Activated T-helper 2 cell treated with anti-CD3 and anti-CD28 coated beads, Interferon-gamma antibody, Interleukin-2, Interleukin-4, amounts not matched to agents 10 μg/mL and 5 μg/mL and 100 μg/mL, durations not matched to agents 14 hours and 24 hours and 36 hours (primary cell): ENCODE measurements at places on chromosomes 6 and 20.
A peak's percentile ranks its signal among the peaks of the same experiment; 100 is the strongest.

- no peak for DNase-seq
Observed at GRCh38 chr6:66897576-66897975, 1190.5 kb upstream of the EYS start.

DNA sequence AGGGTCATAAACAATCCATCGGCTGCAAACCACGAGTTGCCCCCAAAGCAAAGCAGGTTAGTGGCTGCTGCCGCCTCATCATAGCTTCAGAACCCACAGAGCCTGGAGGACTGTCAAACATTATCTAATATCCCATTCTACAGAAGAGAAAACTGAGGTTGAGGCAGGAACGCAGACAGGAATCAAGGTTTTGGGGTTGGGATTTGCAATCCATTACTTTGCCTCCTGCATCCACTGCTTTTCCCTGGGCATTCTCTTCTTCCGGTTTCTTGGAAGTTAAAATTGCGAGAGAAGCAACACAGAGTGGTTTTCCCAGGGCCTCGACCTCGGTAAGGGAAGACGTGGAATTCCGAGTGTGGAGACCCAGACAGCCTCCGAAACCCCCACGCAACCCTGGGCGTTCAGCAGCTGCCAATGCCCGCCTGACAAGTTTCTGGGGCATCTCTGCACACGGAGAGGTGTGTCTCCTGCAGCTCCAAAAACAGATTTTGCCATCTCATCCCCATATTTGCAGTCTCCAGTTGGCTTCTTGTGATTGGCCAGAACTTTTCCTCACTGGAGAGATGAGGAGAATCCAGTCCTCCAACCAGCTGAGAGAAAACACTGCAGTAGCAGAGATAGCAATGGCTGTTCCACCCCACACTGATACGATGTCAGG, 45.5 kb upstream of the SNAP25 start:
- no peak for DNase-seq

- DNase-seq: no peak
Observed at GRCh38 chr20:32366380-32366779, 8.2 kb downstream of the ASXL1 start.

- no peak for DNase-seq
Observed at GRCh38 chr6:70107852-70108629, 194.8 kb downstream of the COL9A1 start.

DNA sequence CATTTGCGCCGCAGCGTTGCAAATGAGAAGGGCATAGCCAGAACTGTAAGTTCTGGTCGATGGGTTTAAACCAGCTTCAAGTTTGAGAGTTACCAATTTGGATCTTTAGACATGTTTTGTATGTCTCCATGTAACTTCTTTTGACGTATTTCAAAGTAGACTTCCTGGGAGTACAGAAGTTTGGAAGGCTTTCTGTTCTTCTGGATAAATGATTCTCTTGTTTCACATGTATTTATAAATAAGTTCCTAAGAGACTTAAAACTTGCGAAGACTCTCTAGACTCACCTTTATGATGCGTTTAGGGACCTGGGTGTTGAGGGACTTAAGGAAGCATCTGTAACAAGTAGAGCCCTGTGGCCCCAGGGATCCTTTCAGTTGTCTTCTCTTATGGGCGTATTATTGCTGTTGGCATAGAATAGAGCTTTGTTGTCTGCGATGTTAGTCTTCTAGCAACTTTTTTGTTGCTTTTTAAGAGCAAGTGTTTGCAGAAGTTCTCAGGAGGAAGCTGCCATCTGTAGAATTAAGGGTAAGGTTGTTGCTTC, 1.3 kb downstream of the CDYL start:
- DNase-seq: no peak

DNA sequence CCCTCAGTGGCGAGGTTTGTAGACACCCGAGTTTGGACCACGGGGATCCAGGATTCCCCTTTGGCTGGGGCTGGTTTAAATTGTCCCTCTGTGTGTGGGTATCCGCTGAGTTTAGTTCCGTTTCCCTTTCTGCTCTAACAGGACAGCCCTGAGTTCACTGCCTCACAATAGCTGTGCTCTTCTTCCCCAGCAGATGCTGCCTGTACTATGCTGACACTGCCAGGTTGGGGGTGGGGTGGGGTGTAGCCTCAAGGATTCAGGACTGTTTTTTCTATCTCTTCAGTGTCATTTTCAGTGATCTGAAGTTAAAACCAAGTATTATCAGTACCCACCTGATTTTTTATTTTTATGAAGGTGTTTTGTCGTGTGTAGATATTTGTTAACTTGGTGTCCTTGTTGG, 655.0 kb downstream of the COL12A1 start:
- no peak for DNase-seq

DNA sequence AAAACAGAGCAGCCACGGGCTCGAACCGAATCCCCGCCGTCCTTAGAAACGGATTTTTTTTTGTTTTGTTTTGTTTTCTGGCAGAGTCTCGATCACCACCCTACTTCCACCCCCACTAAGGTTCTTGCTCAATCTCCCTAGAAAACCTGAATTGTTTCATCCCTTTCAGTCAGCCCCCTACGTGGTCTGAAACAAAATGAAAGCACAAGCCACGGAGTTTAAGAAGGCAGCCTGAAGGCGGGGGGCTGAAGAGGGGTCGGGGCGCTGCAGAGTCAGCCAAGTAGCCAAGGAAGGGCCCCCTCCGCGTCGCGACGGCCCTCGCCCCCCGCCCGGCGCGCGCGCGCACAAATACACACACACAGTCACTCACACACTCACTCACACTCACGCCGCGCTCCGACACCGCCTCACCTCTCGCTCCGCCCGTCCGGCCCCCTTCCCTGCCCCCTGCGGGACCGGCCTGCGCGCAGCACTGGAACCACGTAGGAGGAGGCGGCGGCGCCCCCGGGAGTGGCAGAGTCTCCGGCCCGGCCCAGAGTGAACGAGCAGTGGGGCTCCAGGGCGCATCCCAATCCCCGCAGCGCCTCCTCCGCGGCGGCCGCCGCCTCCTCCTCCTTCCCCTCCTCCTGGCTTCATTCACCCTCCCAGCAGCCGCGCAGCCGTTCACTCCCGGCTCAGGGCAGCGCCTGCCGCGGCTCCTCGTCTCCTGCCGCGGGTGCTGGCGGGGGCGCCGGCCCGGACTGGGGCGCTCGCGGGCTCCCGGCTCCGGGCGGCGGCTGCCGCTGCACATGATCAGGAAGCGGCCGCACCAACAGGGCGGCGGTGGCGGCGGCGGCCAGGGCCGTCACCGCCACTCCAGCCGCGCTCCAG, 1.4 kb downstream of the ATXN1 start:
- DNase-seq: peak; percentile 71

GRCh38 chr6:104613416-104614001, 246.2 kb downstream of the HACE1 start:
- no peak for DNase-seq

DNA sequence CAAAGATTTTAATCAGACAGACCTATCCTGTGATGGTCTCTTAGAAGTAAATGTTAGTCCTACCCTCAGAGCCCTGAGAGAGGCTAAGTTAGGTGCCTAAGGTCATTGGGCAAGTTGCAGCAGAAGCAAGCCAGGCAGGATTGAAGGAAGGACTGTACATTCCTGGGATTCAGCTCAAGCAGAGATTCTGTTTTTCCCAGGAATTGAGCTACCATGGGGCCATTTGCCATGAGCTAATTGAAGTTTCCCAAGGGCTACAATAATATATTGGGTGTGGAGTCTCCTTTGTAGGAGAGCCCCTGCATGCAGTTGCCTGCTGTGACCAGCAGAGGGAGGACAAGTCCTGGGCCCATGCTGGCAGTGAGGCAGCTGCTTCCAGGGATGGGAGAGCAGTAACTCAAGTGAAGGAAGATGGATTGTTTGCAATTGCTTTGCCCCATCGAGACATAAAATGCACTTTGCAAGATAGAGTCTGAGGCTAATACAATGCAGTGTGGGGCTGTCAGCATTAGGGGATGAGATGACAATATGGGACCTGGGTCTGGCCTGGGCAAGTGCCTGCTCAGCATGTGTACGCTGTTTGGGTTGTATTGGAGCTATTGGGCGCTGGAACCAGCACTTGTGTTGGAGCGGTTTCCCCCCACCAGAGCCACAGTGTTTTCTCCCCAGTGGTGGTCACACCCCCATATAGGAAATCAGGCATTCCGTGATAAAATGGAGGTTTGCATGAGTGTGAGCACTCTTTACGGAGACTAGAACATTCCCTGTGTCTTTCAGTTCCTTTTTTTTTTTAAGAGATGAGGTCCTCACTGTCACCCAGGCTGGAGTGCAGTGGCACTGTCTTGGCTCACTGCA, 27.9 kb downstream of the DNMT3B start:
- peak; percentile 54 for DNase-seq

DNA sequence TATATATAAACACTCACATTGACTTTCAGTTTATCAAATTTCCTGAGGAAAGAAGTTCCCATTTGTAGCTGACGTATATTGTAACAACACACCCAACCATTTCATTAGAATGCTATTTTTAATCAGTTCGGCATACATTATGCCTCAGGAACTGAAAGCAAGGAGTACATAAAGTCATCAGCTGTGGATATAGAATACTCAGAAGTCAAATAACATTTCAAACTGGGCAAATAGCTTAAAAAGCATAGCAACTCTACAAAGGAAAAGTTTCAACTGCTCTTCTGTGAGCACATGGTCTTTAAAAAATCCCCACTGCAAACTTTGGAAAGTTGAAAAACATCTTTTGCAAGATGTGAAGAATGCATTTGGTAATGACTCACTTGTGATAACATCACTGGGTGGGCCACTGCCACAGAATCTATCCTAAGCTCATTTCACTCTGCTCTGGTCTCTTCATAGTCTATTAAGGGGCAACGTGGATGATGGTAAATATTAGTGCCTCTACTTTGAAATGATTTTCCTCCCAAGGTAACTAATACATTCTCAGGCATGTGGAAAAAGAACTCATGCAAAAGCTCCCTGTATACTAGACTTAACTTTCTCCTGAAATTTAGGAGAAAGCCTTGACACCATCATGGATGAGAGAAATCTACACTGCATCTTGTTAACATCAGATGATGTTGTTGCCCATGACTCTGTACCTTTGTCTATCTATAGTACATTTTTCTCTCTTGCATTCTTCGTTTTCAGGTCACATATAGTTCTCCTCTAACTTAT, 49.2 kb downstream of the FYN start:
- no peak for DNase-seq

DNA sequence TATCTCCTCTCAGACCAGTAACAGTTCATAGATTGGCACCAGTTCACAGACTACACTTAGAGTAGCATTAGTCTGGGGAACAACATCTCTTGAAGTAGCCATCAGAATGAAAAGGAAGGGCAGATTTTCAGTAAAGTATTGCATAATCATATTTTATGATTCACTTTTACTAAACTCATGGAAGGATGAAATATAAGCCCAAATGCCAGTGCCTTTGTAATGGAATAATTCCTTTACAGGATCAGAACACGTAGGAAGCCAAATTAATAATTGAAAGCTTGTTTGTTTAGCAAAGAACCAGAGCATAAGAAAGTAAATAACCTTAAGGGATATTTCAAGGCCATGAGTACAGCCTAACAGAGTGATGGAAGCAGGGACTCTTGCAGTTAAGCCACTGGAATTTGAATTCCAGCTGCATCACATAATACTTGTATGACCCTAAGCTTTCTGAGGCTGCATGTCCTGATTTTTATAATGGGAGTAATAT, 11.4 kb upstream of the LOC128125822 start:
- no peak for DNase-seq
